ENCODE measurements at places on chromosomes 12 and 14.

DNA sequence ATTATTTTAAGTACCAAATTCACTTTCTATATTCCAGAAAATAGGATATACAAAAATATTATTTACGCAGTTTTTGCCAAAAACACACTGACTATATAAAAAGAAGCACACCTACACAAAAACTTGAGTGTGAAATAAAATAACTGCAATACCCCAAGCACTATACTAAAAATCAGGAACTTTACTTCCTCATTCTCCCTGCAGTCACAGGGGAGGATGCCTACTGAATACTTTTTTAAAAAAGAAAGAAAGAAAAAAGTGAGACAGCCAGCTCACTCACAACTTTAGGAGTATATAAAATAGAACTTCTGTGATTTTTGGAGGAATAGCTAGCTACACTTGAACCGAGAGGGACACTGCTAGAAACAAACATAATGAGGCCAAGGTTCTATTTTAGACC is 12.2 kb downstream of the RPS6KA5 start:
- no peak for DNase-seq

DNA sequence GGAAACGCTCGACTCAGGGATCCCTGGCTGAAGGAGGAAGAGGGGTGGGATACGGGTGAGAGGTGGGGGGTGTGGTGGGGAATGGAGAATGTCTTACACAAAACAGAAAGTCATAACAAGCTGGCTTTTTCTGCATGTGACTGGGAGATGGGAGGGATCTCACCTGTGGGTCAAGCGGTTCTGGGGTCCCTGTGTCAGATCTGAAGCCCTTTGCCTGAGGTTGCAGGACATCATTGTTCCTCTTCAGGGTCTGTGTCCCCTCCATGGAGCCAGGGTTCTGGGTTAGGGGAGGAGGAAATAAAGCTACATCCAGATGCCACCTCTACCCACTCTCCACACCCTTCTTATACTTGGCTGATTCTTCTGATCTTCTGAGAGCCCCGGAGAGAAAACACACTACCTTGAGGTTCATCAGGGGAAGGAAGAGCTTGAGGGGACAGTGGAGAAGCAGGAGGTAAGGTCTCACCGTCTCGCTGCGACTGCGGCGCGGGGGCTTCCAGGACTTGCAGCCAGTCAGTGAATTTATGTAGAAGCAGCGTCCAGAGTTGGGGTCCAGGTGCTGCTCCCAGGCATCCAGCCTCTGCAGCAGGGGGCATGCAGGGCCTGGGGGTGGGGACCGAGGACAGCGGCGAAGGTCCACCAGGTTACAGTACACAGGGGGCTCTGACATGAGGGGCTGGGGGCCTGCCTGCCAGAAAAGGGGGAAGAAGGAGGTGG is 2.5 kb downstream of the ARHGAP9 start:
- no peak for DNase-seq

- DNase-seq, result no peak
Measured at GRCh38 chr14:88986146-88986841, 161.8 kb downstream of the TTC8 start.

DNA sequence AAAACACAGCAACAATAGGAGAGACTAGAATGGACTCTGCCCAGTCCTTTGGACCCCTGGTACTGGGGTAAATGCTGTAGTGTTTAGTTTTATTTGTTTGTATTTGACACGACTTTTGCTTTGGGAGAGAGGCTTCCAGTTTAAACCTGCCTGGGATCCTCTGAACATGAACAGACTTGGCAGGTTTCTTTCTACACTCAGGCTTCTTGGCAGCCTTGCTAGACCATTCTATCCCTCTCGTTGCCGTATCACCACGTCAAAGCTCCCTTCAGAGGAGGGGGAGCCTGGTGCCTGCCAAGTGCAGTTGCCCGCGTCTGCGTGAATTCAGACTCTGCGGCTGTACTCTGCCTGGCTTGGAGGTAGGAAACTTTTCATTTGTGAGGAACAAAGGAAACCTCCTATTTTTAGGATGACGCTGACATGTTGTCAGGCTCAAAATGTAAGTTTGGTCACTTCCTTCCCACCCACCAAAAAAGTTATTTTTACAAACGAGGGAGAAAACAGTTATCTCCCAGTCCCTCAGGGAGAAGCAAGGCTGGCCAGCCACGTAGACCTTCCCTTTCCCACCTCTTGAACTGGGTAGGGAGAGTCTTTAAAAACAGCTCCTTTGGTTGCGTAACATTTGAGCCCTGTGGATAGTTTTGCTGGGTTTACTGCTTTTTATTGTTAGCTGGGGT is 25.9 kb downstream of the CD9 start:
- DNase-seq, result no peak

GRCh38 chr14:43172899-43173548 is 1334.1 kb downstream of the FSCB start:
- DNase-seq, result no peak

DNA sequence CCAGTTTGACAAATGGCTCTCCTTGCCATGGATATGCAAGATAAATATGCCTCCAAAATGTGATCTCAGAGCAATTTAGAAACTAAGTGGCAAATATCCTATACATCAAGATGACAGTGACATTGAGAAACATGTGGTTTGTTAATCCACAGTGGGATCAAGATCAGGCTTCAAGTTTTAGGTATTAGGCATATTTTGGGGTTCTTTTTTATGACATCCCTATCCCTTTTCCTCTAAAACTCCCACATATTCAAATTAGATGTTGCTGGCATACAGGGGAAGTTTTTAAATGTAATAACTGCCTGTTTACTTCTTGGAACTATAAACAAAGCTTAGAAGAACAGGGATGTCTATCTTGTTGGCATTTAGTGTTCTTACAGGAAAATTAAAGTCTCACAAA is 179.4 kb downstream of the CRADD start:
- no peak for DNase-seq
